ENCODE measurements at places on chromosomes 3 and 15. TPM values are rescaled to one million over a fixed set of nuclear protein-coding genes. Genes with fewer than 3 reads are reported as not detected.

The EPHA6 gene
- polyA plus RNA-seq, result not detected

The SIDT1 gene
- 4.0 TPM for polyA plus RNA-seq

The RTP3 gene
- polyA plus RNA-seq, result not detected

The TRIM59 gene
- polyA plus RNA-seq, result 2.5 TPM
